Lung (tissue), 17 donors: ENCODE measurements at places on chromosomes 12 and 14. TPM values are rescaled to one million over a fixed set of nuclear protein-coding genes. Genes with fewer than 3 reads are reported as not detected.

GRCh38 chr12:93957168-93957567 is 191.2 kb upstream of the PLXNC1 start:
- H3K4me1 ChIP-seq: no peaks in the 10 kb centered on the region
- no peaks in the 10 kb centered on the region for H3K27me3 ChIP-seq
- DNase-seq: no peak
- H3K4me3 ChIP-seq: no peak overlapping the region

DNA sequence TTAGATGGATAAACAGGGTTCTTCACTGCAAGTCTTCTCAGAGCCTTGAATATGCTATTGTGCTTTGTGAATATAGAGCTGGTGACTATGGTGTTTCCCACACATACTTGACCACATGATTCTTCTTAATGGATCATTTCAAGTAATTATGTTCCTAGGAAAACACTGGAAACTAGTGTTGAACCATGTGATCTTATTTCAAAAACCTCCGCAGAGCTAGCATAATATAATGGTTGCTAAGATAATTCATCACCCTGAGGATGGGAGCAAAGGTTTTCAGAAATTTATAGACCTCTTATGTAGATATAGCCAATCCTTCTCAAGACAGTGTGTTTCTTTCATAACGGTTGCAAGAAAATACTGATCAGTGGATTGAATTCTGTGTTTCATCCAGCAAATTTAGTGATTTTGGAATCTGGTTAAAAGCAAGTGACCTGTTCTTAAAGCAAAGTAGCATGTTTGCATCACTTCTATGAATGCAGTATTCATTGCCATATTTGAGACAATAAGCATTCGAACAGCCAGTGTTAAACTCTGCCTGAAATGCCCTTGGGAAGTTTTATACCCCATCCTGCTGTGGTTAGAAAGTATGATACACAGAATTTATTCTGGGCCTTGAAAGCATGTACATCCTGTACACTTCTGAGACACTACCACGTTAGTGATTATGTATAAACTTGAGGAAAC is 341.0 kb upstream of the E2F7 start:
- no peak overlapping the region for H3K27ac ChIP-seq
- H3K4me1 ChIP-seq: peaks cover 6% of the 10 kb centered on the region
- no peak overlapping the region for H3K4me3 ChIP-seq
- no peak for DNase-seq

- no peaks in the 10 kb centered on the region for H3K36me3 ChIP-seq
- H3K4me1 ChIP-seq: peaks cover 5% of the 10 kb centered on the region
- no peak overlapping the region for H3K4me3 ChIP-seq
- H3K27ac ChIP-seq: no peak overlapping the region
Observed at GRCh38 chr14:22555384-22556011, 33.5 kb downstream of the DAD1 start.

The SOX5 gene
- 1.0 TPM for polyA plus RNA-seq
